ENCODE measurements at places on chromosomes 7 and 10.
A peak's percentile ranks its signal among the peaks of the same experiment; 100 is the strongest.

- no peak for DNase-seq
Observed at GRCh38 chr7:154769001-154769400, 233.9 kb downstream of the PAXIP1 start.

- no peak for DNase-seq
Observed at GRCh38 chr10:113516061-113516460, 36.8 kb upstream of the HABP2 start.

- no peak for DNase-seq
Observed at GRCh38 chr10:46091828-46092523, 45.9 kb upstream of the MSMB start.

DNA sequence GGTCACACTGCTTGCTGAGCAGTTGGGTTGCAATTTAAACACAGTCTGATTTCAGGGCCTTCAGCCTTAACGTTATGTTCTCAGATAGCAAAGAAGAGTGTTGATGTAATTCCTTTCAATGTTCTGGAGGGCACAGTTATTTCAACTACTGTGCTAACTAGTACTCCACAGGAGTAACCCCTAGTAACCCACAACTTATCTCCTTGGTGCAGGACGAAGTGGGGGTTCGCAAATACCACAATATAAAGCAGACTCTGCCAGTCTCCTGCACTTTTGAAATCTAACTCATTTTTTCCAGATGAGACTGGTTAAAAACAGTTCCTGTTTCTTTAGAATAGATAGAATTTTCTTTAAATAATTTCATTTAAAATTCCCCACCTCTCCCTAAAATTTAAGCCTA, 47.1 kb upstream of the NCAPG2 start:
- DNase-seq, result no peak

DNA sequence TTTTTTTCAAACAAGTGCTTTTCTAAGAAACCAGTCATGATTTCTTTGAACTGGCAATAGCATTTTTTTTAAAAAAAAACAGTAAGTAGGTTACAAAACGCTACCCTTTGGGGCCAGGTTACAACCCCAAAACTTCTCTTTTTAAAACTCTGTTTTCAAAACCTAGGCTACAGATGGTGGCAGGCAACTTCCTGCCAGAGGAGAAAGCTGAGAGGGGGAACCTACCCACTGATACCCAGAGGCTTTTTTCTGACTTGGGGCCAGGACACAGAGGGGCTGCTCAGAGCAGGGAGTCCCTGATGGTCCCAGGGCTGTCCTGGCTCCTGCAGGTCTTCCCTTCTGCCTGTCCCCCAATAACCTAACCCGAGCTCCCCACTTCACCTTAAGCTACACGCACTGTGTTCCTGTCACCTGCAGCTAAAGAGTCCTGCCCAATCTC, 6.9 kb downstream of the STN1 start:
- DNase-seq, result no peak

DNA sequence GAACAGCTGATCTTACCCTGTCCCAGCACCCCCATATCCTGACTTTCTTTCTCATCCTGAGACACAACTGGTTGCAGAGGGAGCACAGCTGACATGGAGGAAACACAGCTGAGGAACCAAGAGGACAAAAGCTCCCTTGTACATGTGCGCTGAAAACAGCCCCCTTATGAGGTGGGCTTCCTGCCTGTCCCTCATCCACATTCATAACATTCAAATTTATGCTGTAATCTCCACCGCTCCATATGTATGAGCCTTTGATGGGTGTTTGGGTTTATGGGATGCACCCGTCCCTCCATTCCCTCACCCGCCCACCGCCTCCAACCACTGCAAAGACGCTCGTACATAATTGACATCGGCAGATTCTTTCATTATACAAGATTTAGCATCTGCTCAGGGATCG, 49.6 kb upstream of the BTRC start:
- DNase-seq, result peak; percentile 27

GRCh38 chr7:97859606-97860204, 12.5 kb downstream of the ASNS start:
- no peak for DNase-seq

- no peak for DNase-seq
Observed at GRCh38 chr7:41910940-41911600, 208.2 kb upstream of the INHBA start.

DNA sequence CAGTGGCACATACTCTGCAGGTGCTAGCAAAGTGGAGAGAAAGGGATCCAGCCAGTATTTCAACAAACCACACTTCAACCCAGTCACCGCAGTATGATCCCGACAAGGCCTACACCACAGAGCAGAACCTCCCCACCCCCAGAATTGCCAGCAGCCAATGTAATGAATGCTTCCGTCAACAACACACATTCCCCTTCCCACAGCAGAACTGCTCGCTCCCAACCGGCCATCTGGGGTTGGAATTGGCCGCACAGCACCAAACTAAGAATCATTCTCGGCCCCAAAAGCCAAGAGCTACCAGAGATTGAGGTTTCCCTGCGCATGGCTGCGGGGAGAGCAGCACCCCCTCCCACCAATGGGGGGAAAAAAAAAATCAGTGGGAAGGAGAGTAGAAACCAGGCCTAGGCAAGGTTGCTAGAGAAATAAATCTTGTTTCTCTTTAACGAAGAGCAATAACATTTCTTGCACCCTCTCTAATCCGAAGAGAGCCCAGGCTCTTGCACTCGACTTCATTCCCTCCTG, 1.1 kb downstream of the WASL start:
- peak; percentile 71 for DNase-seq

DNA sequence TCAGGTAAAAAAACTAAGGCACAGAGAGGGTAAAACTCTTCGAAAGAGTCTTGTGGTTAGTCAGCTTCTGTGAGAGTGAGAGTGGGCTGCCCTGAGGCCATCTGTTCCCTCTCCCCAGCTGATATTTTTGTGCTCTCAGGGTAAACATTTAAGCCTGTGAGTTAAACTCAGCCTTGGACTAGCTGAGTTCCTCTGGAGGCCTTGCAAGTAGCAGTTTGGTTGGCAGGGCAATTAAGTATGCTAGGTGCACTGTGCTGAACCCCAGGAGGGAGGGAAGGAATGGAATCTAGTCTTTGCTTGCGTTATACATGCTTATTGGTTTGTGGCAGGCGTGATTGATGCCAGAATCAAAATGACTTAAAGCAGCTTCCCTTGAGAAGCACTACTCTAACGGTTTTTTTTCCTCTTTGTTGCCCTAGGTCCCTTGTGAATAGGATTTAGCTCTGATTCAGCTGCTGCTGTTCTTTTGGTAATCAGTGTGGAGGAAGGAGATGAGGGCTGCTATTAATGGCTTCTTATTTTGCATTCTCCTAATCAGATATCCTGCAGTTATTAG, 140.2 kb downstream of the AUTS2 start:
- peak; percentile 94 for DNase-seq

Data from A673 (cell line).